Cerebellar cortex (tissue), 1 donor: ENCODE measurements at places on chromosomes 11 and 22.

DNA sequence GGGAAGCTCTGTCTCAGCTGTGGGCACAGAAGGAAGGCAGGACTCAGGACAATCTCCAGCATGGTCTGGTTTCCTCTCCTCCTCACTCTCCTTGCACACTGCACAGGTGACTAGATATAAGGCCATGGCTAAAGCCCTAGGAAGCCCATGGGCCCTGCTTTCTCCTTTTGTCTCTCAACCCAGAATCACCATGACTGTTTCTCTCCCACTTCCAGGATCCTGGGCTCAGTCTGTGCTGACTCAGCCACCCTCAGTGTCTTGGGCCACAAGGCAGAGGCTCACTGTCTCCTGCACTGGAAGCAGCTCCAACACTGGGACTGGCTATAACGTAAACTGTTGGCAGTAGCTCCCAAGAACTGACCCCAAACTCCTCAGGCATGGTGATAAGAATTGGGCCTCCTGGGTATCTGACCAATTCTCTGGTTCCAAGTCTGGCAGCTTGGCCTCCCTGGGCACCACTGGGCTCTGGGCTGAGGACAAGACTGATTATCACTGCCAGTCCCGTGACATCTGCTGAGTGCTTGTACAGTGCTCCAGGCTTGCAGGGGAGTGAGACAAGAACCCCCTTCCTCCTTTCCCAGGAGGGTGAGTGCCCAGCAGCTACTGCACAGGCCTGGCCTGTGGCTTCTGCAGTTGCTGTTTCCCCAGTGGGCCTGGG lies 104.0 kb upstream of the TOP3B start:
- DNase-seq, result no peak

GRCh38 chr22:20434264-20434751 lies 3.3 kb downstream of the SCARF2 start:
- DNase-seq, result no peak

GRCh38 chr11:2441171-2441570 lies 3.1 kb downstream of the TRPM5 start:
- no peak for DNase-seq

GRCh38 chr22:30304495-30305244 lies 15.4 kb upstream of the CASTOR1 start:
- DNase-seq, result peak; percentile 57

DNA sequence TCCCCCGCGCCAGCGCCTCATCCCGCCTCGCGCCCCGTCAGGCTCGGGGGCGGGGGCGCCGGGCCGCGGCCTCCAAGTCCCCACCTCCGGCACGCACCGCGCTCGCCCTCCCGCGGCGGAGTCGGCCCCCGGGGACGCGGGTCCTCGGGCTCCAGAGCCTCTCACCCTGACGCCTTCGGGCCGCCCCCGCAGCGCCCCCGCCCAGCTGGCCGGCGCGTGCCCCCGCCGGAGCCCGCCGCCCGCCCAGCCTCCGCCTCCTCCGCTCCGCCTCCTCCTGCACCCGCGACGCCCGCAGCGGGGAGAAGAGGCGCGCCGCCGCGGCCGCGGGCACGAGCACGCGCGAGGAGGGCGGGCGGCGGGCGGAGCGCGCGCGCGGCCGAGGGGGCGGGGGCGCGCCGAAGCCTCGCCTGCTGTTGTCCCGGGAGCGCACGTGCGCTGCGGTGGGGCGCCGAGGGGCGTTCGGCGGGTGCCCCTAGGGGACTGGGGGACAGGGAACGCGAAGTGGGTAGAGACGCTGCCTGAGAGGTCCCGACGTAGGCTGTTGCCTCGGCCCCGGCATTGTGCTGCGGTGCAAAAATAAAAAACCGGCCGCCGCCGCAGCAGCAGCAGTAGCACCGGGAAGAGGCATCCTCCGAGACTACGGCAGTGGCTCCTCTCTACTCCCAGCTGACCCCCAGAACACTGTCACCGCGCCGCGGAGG lies 87.4 kb upstream of the ARHGAP32 start:
- no peak for DNase-seq

DNA sequence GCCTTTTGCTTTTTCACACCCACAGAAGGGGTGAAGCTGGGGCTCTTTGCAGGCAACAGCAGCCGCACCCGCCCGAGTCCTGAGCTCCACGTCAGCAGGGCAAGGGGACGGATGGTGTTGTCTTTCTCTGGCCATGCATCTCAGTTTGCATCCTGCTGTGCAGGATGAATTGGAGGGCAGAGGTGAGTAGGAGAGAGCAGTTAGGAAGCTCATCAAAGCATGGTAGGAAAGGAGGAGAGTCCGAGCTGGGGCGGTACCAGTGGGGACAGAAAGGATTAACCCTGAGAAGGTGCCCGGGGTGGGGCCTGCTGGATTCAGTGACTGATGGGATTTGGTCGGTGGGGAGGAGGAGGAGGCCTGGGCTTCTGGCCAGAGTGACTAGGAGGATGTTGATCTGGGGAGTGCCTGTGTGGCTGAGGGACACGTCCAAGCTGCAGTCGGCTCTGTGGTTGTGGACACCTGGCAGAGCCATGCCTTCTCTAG lies 14.6 kb downstream of the FAM83F start:
- DNase-seq, result no peak

DNA sequence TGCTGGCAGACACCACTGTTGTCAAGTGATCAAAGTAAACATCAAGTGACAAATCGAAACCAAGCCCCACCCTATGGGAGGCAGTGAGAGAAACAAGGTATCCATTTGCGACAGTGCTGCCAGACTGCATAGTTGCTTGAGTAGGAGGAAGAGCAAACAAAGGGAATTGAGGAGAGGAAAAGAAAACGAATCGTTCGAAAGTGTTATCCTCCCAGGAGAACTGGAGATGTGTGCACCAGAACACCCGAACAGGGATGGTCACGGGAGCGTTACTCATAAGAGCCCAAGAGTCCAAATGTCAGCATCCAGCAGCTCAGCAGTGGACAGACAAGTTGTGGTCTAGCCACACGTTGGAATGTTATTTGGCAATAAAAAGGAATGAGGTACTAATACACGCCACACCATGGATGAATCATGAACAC lies 58.4 kb upstream of the NUP50 start:
- no peak for DNase-seq

DNA sequence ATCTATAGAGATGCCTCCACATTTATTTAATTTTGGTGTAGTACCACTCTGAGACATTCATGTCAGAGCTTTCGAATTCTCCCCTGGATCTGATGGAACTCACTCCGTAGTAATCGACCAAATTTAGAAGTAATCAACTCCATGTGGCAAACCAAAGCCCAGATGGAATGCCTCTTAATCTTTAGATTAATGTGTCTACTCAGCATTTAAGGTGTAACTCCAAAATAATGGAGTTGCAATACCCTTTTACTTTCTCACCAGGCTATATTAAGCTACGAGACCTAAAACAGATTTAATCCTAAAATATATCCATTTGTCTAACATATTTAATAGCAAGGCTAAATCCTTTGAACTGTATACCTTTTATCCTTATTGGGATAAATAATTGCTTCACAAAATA lies 473.3 kb downstream of the CNTN5 start:
- no peak for DNase-seq

DNA sequence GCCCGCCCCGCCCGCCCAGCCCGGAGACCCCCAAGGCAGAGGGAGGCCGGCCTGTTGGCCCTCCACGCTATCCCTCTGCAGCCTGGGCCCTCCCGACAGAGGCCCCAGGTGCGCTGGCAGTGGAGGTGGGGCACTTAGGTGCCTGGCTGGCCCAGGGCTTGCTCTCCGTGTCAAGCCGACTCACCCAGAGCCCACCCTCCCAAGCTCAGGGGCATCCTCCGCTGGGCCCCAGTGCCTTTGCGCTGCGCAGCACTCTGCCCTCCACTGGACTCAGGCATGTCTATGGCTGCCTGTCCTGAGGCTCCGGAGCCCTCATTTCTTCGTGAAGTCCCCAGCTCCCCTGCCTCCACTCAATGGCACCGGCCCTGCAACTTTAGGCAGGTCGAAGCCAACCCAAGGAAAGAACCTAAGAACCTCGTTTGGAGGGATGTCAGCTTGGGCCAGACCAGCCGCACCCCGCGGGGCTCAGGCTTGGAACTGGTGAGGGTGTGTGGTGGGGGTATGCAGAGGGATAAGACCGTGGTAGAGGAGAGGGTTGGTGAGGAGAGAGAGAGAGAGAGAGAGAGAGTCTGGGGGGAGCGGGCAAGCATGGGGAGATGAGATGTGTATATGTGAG lies 6.1 kb downstream of the SMIM45 start:
- DNase-seq, result no peak

DNA sequence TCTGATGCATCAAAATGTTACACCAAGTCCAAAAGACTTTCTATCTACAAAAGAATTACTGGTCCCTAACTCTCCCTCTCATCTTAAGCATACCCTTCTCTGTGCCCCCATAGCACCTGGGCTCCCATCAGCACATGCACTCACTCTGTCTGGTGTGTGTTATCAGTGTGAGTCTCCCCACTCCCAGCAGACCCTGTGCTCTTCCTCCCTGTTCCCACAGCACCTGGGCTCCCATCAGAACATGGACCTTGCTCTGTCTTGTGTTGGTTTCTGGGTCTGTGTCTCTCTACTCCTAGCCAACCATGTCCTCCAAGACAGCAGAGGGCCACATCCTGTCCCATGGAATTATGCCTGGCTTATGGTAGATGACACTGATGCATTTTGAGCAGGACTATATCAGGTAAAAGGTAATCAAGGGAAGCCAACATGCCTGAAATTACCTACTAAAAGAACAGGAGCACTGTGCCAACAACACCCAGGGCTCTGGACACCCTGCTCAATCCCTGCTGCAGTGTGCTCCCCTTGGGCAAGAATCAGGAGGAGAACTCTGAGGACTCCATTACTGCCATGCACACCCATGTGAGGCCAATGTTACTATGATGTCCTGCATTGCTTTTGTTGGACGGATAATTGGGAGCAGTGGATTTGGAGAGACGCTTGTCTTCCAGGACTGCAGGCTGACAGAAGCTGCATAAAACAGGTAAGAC lies 34.3 kb downstream of the GAB4 start:
- no peak for DNase-seq

- no peak for DNase-seq
Observed at GRCh38 chr11:10410106-10410843, 44.8 kb upstream of the AMPD3 start.

DNA sequence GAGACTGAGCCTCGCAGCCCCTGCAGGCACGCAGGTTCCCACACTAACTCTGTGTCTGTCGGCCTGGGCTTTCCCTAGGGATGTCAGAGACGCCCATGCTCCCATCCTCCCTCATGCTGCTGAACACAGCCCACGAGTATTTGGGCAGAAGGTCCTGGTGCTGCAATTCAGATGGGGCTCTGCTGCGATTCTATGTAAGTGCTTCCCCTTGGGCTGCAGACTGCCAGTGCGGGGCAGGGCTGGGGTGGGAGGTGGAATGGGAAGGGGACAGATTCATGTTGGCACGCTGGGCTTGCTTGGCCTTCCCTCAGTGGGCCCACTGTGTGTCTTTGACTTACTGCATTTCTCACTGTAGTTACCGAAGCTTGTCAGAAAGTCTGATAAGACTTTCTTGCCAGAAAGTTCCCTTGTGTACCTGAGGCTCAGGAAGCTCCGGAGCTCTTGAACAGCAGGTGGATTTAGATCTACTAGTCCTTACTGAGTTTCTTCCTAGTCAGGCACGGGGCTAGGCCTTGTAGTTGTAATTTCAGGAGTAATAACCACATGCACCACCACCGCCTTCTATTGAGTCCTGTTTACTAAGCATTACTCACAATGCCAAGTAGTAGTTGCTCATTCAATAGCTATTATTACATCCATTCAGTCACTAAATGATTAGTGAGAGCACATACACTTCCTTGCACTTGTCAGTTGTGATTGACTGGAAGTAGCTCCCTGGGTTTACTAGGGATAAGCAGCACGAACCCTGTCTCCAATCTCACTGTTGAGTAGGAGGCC lies 65.2 kb downstream of the CABIN1 start:
- no peak for DNase-seq

DNA sequence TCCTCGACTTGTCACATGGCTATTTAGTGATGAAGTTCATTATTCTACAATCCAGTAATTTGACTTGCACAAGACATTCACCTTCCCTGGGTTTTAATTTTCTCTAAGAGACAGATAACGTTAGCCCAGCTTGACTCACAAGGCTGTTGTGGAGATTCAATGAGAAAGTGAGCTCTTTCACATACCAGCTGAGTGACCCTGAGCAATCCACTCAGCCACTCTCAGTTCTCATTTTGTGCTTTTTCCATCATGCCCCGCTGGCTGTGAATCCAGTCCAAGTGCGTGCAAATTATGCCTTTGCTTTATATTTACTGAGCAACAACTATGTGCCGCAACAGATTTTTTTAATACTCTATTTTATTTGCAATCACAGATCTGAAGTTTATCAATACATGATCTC lies 176.5 kb downstream of the LARGE1 start:
- DNase-seq, result no peak

GRCh38 chr11:3123761-3124733 lies 41.1 kb downstream of the OSBPL5 start:
- DNase-seq, result no peak

- no peak for DNase-seq
Observed at GRCh38 chr11:60910281-60910687, 3.7 kb upstream of the TMEM109 start.

DNA sequence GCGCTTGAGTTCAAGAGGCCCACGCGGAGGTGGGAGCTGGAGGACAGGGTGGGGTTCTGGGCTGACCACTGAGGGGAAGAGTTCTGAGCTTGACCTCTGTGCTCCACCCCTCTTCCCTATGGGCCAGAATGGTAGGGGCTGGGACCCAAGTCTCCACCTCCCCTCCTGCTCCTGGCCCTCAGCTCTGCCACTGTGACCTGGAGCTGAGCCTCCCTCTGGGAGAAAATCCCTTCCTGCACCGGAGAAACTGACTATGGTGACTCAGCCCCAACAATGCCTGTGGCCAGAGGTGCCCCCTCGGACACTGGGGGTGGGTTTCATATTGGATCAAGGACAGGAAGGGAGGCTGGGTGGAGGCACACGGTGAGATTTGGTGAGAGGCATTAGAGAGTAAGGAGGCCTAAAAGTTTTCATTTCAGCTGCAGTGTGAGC lies 23.0 kb downstream of the RELT start:
- DNase-seq, result no peak

DNA sequence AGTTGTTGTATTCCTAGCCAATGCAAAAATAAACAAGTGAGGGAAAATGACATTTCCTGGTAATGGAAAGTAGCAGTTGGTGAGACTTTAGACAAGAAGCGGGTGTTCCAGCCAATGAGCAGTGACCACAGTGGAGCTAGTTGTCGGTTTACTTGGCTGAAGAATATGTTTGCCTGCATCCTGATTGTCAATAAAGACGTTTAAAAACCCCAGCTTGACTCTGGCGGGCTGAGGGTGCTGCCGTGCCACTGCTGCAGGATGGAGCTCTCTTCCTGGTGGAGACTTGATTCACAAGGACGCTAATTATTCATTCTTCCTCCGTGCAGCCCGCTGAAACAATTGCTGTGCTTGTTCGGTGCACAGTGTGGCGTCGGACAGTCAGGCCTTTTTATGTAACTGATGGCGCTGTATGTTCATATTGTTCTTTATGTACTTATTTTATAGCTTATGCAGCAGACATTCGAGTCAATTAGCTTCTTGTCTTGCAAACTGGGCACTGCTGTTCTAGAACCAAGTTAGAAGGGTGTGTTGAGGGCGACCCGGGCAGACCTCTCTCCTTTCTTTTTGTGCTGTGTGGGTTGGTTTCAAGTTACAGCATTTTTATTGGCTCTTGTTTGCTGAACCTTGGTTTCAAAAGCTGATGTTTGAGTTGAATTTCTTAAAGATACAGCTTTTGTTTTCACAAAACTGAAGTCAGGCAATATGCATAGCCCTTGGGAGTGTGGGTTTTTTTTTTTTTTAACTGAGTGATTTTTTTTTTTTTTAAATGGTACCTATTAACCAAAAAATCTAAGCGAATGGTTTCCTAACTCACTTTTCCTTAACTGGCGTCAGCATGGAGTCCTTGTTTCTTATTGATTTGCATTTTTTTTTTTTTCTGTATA lies 153.9 kb downstream of the TEAD1 start:
- no peak for DNase-seq

GRCh38 chr11:35174666-35175065 lies 35.7 kb downstream of the CD44 start:
- DNase-seq, result no peak
